ENCODE measurements at places on chromosomes 11 and 22. TPM values are rescaled to one million over a fixed set of nuclear protein-coding genes. Genes with fewer than 3 reads are reported as not detected.
A peak's percentile ranks its signal among the peaks of the same experiment; 100 is the strongest.

DNA sequence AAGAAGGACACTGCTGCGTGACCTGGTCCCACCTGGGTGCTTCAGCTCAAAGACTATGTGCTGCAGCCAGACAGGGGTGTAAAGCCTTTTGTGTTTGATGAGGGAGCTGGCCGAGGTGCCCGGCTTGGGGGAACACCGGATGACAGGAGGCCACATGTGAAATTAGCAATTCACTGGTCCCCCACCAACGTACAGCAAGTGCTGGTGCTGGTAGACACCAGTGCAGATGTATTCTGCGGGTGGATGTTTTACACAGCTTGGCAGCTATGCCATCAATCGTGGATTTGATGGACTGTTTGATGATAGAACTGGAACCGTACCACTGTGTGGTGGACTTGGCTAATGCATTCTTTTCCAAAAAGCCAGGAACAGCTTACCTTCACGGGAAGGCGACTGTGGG lies 47.9 kb upstream of the LIPT2 start:
- DNase-seq: no peak

GRCh38 chr11:15873501-15873900 lies 482.8 kb downstream of the SOX6 start:
- no peak for DNase-seq

DNA sequence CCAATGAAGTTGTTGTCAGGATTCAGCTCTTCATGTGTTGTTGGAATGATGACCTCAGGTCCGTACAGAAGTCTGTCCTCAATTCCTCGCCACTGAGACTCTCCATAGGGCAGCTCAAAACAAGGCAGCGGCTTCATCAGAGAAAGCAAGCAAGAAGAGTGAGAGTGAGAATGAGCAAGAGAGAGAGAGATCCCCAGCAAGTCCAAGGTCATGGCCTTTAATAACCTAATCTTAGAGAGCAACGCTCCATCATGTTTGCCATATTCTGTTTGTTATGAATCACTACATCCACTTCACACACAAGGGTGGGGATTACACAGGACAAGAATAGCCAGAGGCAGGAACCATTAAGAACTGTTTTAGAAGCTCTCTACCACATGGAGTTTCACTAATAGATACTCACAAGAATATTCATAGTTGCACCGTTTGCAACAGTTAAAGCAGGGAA lies 23.3 kb upstream of the MMP7 start:
- no peak for DNase-seq

Gene DNAJB7
- total RNA-seq: 0.25 TPM

Gene KRTAP5-9
- total RNA-seq: 1.4 TPM

DNA sequence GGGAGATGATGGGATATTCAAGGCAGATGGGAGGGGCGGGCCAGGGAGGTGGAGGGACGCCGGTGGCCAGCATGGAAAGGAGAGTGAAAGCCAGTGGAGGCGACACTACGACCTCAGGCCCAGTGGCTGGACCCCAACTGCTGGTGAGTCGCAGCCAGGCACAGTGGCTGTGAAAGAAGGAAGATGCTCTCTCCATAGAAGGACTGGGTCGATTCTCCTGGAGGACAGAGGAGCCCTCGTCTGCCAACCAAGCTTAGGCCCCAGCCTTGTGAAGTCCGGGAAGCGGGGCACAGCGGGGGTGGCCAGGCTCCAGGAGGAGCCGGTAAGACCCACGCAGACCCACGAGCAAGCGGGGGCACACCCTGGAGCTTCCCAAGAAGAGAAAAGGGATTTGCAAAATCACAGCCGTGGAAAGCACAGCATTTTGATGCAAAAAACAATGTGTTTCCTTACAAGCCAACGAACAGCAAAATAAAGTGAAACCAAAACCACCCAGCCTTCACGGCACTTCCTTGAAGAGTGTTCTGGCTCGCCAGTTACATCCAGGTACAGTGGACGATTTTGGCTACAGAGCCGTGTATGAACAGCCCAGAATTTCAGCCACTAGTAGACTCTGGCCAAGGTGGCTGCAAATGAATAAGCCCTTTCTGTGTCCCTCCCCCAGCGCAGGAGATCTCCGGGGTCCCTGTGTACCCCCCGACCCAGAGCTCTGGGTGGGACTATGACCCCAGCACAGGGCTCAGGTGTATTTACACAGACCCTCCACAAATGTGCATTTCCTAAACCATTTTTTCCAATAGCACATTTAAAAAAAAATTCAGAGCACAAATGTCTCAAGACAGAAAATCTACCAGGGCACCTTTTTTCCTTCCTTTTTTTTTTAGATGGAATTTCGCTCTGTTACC lies 96.9 kb downstream of the TRMU start:
- DNase-seq: no peak

- DNase-seq: no peak
Measured at GRCh38 chr11:106070606-106071005, 6.5 kb downstream of the KBTBD3 start.

DNA sequence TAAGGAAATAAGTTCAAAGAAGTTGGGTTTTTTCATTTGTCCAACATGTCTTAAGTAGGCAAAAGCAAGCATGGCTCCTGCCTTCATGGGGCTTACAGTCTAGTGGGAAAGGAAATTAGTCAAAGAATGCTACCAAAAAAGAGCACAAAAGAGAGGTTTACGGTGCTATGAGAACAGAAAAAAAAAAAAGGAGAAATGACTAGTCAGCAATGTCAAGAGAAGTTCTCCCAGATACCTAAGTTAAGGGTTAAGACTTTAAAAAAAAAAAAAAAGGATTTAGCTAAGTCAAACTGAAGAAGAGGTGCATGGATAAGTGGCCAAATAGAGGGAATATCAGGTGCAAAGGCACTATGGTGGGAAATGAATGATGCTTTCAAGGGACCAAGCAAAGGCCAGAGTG lies 29.3 kb downstream of the SERGEF start:
- no peak for DNase-seq

Gene ART5
- total RNA-seq: not detected

Gene DERL3
- total RNA-seq: 18.8 TPM

Gene SLC22A8
- total RNA-seq: not detected

- DNase-seq: peak; percentile 35
Measured at GRCh38 chr11:56509439-56509838, 18.3 kb upstream of the OR5M8 start.

Gene OR5P2
- not detected for total RNA-seq

GRCh38 chr11:2093575-2094353 lies 45.4 kb downstream of the IGF2 start:
- peak; percentile 37 for DNase-seq

DNA sequence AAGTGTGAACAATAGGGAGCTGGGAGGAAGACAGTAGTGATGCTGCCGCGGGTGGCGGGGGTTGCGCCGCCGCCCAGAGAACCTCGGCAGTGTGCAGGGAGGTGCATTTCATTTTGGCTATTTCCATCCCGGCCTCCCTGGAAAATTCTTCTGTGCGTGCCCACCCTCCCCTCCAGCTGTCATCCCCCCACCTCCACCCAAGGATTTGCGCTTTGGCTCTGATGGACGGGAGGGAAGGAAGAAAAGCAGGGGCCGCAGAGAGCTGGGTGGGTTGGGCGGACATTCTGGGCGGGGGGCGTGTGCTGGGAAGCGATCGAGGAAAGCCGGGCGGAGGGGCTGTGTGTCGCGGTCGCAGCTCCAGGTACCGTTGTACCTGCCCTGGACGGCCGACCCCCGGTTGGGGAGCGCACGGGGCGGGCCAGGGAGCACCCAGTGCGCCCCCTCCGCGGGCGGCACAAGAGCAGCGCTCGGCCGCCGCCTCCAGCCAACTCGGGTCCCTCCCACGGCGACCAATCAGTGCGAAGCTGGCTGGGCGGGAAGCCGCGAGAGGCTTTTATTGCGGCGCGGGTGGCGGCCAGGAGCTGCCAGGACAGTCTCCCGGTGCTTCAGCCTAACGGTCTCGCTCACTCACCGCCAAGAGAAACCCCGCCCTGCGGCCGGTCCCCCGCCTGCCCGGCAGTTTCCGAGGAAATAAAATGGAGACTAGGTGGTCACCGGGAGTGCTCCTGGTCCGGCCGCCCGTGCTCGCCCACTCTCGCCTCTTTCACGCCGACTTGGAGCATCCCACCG lies 1.6 kb downstream of the NCAM1 start:
- DNase-seq: peak; percentile 59

GRCh38 chr11:19253817-19254216 lies 13.1 kb upstream of the E2F8 start:
- DNase-seq: no peak

Gene OR56A1
- 0.09 TPM for total RNA-seq

DNA sequence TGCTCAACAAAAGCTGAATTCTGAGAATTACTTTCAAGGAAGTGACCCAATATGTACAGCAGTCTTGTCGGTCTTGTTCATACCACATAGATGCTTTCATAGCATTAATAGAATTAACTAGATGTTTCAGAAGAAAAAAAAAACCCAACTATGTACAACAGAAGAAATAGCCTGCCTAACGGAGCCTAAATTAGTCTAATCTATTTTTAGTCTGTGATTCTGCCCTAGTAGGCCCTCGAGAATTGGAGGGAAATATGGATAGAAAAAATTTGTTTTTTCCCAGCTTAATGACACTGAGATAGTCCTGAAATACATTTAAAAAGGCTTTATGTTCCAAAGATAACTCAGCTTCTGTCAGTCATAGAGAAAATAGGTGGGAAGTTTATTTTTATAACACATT lies 17.1 kb upstream of the TRPC6 start:
- DNase-seq: no peak

Gene RAPSN
- total RNA-seq: 0.41 TPM

DNA sequence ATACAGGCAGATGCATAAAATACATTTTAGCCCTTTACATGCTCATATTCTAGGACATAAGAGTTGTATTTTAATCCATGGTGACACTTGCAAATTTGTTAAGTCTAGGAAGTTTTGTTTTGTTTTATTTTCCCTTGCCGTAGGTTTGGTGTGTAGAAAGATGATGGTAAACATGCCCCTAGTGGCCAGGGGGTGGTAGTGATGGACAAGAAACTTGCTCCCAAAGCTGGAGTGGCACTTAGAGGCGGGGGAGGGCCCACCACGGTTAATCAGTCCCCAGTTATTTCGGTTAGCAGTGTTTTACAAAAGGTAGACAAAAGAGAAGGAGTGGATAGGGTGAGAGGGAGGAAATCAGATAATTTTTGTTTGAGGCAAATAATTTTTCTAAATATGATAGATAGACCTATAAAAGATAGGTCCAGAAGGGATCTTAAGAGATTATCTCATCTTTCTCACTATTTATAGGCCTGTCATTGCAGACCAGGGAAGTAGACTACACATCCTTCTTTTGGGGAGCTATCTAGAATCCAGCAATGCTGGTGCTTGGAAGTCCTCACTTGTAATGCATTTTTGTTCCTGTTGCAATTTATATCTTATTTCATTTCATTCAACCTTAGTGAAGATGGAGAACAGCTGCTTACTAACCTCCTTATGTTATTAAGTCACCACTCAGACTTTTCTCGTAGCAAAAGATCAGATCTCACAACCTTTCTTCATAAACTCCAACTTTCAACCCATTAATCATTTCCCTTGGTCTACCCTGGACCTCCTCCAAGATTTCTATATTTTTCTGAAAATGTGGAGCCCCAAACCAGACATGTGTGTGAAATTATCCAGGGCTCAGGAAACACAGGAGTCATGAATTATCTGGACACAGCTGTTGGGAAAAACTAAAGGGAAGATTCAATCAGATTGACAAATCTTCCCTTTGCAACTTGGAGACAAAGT lies 5.9 kb upstream of the BDNF start:
- no peak for DNase-seq

DNA sequence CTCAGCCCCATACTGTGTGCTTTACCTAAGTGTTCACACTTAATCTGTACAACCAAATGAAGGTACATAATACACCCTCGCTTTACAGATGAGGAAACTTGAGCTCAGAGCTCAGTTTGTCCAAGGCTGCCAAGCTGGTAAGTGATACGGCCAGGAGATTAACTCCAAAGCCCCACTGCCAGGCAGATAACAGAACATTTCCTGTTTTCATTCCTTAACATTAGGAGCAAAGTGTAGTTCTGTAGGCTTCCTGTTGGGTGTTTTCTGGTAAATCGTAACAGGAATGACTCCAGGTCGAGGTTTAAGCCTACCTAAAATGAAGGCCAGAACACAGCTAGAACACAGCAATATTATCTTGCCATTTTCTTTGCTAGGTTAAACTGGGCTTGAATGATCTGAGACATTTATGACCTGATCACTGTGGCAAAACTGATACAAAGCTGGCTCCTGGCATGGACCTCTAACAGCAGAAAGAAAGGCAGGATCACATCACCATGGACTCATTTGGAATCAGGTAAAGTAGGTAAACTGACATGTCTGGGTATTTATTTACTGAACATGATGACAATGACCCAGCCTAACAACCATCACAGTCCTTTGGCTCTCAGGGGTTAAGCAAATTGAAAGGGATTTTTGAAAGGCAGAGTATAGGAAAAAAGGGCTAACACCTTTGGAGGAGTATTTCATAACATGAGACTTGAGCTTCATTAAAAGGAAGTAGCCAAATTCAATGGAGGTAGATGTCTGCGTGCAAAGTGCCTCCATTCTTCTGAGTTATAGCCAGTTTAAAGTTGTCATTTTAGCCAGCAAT lies 3.9 kb upstream of the NUP50 start:
- no peak for DNase-seq

DNA sequence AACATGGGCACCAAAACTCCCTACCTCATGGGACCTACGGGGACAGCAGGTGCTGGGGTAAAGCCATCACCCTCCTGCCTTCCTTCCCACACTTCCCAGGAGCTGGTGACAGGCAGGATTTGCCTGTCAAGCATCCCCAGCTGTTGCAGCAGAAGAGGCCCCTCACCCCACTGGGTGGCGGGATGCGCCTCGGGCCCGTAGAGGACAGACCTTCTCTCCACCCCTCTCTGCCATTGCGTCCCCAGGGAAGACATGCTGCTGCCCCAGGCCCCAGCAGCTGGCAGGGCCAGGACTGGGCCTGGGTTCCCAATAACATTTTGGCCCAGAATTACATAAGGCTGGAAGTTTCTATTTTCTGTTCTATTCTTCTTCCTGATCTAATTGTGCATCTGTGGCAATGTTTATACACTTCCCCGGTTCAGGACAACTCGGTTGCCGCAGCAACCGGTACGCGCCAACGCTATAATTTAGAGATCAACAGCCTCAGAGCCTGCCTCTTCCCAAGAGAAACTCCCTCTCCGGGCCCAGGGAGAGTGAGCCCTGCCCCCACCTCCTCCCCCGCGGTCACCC lies 25.4 kb downstream of the KCNJ4 start:
- DNase-seq: no peak

Gene DDI1
- not detected for total RNA-seq

- no peak for DNase-seq
Measured at GRCh38 chr11:67320691-67321090, 17.4 kb downstream of the SSH3 start.

- no peak for DNase-seq
Measured at GRCh38 chr11:31819621-31820437, 8.7 kb upstream of the PAX6 start.

GRCh38 chr11:92838759-92839310 lies 130.6 kb upstream of the MTNR1B start:
- no peak for DNase-seq

- DNase-seq: peak; percentile 25
Measured at GRCh38 chr11:125433454-125434121, 62.5 kb downstream of the FEZ1 start.

GRCh38 chr11:66715346-66716085 lies 13.5 kb downstream of the SPTBN2 start:
- peak; percentile 39 for DNase-seq

Gene ANO5
- total RNA-seq: 7.8 TPM

Gene NEFH
- 2.3 TPM for total RNA-seq

GRCh38 chr11:109338131-109338530 lies 83.9 kb upstream of the C11orf87 start:
- no peak for DNase-seq

Gene C11orf97
- total RNA-seq: not detected

Gene TMEM80
- total RNA-seq: 31.6 TPM

Gene MRGPRD
- 0.41 TPM for total RNA-seq

Gene PRG3
- total RNA-seq: not detected

- no peak for DNase-seq
Measured at GRCh38 chr11:83938148-83938547, 652.0 kb upstream of the CCDC90B start.

- no peak for DNase-seq
Measured at GRCh38 chr11:46359953-46360352, 12.7 kb downstream of the DGKZ start.
